ENCODE measurements at places on chromosomes 4 and X.

GRCh38 chr4:13627178-13627605 is 333 bp downstream of the BOD1L1 start:
- DNase-seq: peak; percentile 34

DNA sequence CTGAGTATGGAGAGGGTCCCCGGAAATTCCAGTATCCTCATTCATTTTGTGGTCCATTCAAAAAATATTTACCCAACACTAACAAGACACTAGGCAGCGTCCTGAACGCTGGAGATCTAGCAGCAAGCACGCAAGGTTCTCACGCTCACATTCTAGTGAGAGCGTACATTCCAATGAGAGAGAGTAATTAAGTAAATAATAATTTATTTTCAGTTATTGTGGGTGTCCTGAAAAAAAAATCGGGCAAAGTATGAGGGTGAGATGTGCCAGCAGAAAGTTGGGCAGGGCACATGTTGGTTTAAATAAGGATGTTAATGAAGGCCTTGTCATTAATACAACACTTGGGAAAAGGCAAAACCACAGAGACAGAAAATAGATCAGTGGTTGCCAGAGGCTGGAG is 4.0 kb upstream of the TMEM156 start:
- DNase-seq: no peak

GRCh38 chr4:139685180-139685579 is 19.6 kb downstream of the MGST2 start:
- no peak for DNase-seq

DNA sequence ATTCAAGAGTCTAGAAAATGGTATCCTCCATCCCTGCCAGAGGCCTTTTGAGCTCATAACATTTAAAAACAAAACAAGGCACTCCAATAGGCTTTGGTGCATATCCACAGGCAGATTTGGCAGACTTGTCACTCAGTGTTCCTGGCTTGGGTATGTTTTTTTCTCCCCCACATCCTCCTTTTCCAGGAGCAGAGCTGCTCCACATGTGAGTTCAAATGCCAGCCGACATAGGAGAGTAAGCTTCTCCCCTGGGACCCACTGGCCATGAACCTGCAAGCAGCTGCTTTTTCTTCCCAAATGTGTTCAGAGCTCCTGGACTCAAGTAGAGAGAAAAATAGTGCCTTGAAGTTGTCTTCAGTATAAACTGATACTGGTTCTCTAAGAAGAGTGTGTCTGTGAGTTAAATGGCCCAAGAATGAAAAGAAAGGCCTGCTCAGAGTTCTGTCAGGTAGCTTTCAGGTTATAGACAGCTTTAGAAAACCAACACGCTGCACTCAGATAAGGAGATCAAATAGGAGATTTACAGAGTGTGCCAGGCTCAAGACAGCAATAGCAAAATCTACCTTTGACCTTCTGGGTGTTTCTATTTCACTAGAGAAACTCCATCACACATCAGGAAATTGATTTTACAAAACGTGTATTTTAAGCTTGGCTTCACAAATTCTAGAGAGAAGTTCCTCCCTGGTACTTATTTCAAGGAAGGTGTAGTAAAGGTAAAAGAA is 162.5 kb upstream of the GALNT7 start:
- no peak for DNase-seq

GRCh38 chrX:110032534-110033147 is 29.7 kb downstream of the TMEM164 start:
- no peak for DNase-seq

DNA sequence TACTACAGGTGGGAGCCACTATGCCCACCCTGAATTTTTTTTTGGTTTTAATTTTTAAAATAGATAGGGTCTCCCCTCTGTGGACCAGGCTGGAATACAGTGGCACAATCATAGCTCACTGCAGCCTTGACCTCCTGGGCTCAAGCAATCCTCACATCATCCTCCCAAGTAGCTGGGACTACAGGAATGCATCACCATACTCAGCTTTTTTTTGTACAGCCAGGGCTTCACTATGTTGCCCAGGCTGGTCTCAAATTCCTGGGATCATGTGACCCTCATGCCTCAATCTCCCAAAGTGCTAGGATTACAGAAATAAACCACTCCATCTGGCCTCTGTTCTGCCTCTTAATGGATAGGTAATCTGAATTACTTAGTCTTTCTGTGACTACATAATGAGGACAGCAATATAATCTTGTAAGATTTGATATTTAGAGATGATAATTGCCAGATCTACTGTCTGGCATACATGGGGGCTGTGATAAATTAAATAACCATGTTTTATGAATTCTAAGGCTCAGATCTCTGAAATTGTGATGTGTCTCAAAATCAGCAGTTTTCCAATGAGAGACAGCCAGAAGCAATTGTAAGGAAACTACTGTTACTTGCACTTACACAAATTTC is 26.7 kb downstream of the PDS5A start:
- DNase-seq: no peak

- DNase-seq: no peak
Observed at GRCh38 chrX:113804819-113805218, 779.1 kb upstream of the HTR2C start.

- no peak for DNase-seq
Observed at GRCh38 chr4:178339769-178340168, 897.5 kb upstream of the AGA start.

Data from suppressor macrophage (primary cell).